Right renal cortex interstitium (tissue), 3 donors: ENCODE measurements at places on chromosomes 5 and 9. TPM values are rescaled to one million over a fixed set of nuclear protein-coding genes. Genes with fewer than 3 reads are reported as not detected.

DNA sequence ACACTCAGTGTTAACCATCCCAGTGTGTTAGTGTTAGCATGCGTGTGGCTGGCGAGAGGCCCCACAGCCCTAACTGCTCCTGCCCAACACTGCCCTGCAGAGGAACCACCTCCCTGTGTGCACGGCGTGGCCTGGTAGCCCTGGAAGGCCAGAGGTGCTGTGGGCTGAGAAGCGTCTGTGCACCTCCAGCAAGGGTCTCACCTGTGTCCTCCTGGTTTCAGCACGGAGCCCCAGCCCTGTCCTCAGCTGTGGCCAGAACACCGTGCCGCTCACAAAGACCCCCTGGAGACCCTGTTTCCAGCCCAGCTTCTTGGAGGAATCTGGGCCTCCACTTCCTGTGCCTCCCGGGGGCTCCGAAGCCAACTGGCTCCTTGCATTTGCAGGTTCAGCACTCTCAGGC, 56.1 kb upstream of the NRARP start:
- no peak for DNase-seq

DNA sequence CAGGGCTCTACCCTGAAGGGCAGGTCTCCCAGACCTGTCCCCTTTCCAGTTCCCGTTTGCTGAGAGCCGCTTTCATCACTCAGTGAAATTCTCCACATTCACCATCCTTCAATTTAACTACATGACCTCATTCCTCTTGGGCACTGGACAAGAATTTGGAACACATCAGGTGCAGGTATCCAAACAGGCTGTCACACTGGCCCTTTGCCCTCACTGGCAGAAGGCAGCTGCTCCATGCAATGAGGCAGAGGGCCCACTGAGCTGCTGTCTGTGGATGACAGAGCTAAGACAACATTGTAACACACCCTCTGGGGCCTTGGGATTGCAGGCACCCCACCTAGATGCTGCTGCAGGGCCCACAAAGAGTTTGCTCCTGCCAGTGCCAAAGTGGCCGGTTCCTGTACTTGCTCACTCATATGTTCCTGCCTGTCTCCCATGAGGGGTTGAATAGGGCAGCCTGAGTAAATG, 55.1 kb downstream of the ACTL7B start:
- DNase-seq: no peak

Gene F2RL1
- polyA plus RNA-seq: 38.2 TPM

DNA sequence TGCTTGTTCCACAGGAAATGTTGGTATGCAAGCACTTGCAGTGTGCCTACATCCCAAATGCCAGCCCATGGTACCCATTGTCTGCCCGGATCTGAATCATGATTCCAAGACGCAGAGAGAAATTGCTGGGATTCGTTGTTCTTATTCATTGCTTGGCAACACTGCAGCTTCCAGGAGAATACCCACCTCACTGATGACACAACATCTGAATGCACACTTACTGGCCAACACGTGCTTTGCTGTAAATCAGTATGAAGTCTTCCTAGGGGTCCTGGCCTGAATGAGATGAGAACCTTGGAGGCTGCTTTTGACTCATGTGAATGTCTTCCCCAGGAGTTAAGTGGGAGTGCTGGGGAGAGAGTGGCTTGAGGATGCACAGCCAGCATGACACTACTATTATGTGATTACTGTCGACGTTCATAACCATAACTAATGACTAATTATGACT, 11.6 kb downstream of the SRD5A1 start:
- no peak for DNase-seq

DNA sequence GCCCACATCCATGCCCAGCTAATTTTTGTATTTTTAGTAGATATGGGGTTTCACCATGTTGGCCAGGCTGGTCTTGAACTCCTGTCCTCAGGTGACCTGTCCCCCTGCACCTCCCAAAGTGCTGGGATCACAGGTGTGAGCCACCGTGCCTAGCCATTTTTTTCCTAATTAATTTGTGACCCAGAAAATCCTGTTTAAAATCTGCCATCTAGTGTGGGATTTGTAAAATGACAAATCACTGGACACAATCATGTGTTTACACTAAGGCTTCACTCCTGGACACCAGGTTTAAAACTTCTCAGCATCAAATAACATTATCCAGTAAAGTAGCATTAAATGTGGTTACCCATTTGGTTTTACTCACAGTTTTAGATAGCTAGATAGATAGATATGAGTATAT, 18.6 kb upstream of the KDM4C start:
- DNase-seq: no peak

- DNase-seq: no peak
Observed at GRCh38 chr9:83106263-83106662, 43.3 kb upstream of the RASEF start.

Gene LCN2
- polyA plus RNA-seq: 0.29 TPM

- no peak for DNase-seq
Observed at GRCh38 chr9:9283159-9283986, 1329.4 kb downstream of the PTPRD start.

DNA sequence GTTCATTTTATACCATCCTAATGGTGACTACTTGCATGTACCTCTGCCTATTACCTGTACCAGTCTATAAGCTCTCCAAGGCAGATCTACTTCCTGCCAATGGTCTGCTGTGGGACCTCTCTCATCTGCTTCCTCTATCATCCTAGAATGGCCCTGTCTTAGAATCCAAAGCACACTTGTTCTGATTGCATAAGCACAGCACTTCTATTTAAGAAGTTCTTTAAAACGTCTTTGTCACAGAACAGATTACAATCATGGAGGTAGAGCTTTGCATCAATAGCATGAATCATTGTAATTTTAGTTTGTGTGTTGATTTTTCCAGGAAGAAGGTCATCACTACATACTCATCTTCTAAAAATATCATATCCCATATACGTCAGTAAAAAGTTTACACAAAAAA, 131.8 kb upstream of the ACOT12 start:
- no peak for DNase-seq

DNA sequence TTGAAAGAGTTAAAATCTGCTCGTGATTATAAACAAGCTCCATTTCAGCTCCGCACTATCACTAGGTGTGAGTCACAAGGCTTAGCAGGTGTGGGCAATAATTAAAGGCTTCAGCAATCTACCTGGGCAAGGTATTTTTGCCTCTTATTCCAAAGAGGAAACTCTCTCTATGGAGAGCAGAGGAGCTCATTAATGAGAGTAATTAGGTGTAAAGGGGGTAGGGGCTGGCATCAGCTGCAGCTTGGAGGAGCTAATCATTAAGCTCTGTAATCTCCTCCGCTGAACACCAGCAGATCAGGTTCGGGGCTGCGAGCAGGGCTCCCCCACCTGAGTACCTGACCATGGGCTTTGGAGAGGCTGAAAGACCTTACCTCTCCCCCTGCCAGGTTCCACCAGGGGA, 129.2 kb downstream of the CRB2 start:
- no peak for DNase-seq

GRCh38 chr9:134698111-134698510, 56.5 kb downstream of the COL5A1 start:
- DNase-seq: no peak

GRCh38 chr5:116058346-116058936, 26.2 kb downstream of the ARL14EPL start:
- no peak for DNase-seq

GRCh38 chr9:20355022-20355421, 267.3 kb downstream of the MLLT3 start:
- DNase-seq: no peak

Gene PCDHGA9
- 6.0 TPM for polyA plus RNA-seq

- no peak for DNase-seq
Observed at GRCh38 chr9:127168756-127169574, 46.5 kb upstream of the ANGPTL2 start.

Gene ASB6
- 17.0 TPM for polyA plus RNA-seq

- no peak for DNase-seq
Observed at GRCh38 chr9:87713278-87713987, 12.5 kb upstream of the CTSL start.
